ENCODE measurements at places on chromosomes 7 and 10. TPM values are rescaled to one million over a fixed set of nuclear protein-coding genes. Genes with fewer than 3 reads are reported as not detected.

ACSL5 gene
- 1.7 TPM for total RNA-seq

SPDYE2B gene
- total RNA-seq, result not detected

ABLIM1 gene
- total RNA-seq, result 4.9 TPM

TFAM gene
- total RNA-seq, result 19.5 TPM

ITPRID1 gene
- total RNA-seq, result not detected

ADCYAP1R1 gene
- total RNA-seq, result not detected
